ENCODE measurements at places on chromosomes 5 and 9.

GRCh38 chr5:91541696-91542095 is 158.6 kb upstream of the ARRDC3 start:
- no peak for DNase-seq

DNA sequence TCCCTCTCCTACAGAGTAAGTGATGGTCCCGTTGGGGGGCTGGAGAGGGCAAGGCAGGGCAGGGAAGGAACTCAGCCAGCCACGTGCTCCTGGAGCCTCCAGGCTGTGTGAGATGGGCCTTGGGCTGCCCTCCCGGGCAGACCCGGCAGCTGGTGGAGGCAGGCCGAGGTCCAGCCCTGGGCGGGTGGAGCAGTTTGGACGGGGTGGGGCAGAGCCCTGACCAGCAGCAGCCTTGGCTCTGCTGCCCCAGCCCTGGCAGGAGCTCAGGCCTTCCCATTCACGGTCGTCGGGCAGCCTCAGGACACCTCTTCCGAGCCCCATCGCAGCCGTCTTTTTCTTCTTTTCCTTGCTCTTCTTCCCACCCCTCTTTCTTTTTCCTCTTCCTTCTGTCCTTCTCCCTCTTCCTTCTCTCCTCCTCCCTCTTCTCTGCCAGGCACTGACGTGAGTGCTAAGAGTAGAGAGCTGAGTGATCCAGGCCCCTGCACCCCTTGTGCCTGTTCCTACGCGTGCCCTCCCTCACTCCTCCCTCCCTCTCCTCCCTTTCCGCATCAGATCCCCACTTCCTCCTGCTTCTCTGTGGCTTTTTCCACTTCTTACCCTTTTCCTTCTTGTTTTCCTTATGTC is 42.8 kb downstream of the AMBP start:
- DNase-seq, result no peak

DNA sequence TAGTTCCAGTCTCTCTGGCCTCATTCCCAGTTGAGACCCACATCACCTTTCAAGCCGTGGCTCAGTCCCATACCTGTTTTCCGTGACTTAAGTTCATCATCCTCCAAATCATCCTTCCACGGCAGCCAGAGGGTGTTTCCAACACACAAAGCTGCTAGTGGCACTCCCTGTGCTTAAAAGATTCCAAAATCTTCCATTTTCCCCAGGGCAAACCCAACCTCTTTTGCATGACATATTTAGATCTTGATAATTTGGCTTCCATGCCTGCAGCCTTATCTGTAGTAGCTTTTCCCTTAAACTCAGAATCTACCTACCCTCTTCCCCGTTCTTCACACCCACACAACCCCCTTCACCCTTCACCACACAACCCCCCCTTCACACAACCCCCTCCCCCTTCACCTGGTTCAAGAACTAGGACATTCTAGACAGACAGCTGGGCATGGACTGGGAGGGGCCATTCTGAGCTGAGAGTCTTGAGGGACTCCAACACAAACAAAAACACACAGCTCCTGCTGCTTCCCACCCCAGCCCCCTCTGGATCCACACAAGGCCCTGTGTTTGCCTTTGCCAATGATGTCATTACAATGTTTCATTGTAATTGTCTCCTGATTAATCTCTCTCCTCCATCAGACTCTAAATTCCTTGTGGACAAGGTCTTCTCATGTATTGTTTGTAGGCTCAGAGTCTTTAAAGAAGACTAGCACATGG is 268.2 kb downstream of the SH3GL2 start:
- no peak for DNase-seq

DNA sequence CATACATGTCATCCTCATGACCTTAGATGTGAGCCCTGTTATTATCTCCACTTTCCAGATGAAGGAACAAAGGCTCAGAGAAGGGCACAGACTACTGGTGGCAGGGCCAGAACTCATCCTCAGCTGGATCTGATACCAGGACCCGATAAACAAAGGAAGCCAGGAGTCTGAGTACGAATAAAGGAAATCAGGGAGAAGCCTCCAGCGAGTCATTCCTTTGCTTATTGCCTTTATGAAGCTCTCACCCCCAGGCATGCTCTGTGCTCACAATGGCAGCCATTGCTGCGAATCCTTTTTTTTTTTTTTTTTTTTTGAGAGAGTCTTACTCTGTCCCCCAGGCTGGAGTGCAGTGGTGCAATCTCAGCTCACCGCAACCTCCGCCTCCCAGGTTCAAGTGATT is 130.1 kb downstream of the GAPVD1 start:
- no peak for DNase-seq

DNA sequence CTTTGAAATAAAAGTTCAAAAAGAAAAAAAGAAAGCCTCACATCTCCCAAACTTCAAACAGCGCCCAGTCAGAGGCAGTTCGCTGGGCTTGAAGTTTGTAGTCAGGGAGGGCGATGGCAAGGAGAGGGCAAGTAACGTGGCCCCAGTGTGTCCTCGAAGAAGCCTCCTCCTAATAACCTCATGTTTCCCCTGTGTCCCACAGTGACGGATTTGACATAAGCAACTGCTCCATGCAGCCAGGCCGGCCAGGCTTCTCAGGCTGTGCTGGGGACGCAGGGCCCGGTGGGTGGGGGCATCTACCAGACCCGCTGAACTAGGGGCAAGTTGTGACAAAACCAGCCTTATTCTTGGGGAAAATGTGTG is 172.2 kb downstream of the ERCC6L2 start:
- DNase-seq, result no peak

DNA sequence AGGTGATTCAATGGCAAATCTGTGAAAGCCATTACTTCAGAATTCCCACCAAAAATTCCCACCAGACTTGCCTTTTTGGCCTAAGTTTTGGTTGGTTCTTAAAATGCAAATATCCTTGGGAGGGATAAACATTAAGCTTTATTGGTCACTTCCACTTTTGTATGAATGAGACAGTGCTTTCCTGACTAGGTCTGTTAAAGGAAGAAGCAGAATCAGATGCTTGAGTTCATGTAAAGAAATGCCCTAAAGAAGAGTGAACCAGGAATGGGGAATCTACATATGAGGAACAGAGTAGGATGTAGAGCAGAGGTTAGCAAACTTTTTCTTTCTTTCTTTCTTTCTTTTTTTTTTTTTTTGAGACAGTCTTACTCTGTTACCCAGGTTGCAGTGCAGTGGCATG is 129.3 kb downstream of the GCNT1 start:
- no peak for DNase-seq

DNA sequence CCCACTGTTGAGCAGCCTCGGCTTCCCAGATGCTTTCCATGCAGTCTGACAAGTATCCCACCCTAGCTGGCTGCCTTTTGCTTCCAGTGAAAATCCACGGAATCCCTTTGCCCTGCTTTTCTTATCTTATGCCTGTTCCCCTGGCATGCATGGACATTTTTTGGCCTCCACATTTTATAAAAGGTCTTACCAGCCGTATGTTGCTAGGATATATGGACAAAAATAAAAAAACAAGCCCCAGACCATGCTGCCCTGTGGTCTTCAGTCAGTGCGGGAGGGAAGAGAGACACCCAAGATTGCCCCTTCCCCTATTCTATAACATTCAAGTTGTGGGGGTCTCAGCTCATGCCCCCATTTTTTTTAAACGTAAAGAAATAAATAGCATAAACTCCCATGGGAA is 129.6 kb downstream of the COL23A1 start:
- no peak for DNase-seq

- no peak for DNase-seq
Measured at GRCh38 chr9:21331676-21332402, 3.4 kb downstream of the KLHL9 start.

- no peak for DNase-seq
Measured at GRCh38 chr9:92736563-92737215, 27.9 kb downstream of the BICD2 start.

DNA sequence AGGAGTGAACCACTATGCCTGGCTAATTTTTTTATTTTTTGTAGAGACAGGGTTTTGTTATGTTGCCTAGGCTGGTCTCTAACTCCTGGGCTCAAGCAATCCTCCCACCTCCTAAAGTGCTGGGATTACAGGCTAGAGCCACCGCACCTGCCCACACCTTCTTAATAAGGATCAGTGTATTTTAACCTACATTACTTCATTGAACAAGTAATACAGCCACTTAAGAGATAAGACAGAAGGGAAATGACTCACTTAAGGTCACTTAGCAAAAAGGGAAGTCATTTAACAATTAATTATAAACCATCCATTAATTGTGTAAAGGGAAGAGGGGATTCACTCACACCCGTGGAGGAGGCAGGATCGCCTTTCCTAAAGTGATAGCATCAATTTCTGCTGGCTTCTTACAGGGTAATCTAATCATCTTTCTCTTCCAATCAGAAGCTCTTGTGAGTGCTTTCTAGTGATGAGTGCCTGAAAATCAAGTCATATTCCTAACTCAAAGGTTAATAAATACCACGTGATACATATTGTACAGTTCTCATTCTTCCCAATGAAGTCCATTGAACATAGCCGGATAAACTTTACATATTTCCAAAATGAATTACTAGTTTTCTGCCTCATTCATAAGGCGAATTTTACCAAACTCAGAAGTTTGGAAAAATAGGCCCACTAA is 3.5 kb downstream of the FBXW11 start:
- no peak for DNase-seq

DNA sequence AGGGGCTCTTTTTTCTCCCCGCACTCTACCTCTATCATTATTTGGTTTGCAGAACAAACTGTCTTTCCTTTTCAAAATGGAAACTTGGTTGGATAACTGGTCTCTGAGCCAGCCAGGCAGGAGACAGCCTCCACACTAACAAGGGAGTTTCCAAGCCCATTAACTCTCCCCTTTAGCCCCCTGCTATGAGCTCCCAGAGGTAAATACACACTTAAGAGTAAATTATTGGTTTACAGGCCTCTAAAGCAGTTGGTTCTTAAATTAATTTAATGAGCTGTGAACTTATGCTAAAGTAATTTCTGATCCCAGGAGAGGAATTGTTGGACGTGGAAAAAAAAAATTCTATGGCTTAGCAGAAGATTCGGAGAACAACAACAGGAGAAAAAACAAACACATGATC is 30.3 kb downstream of the EPB41L4A start:
- no peak for DNase-seq

- DNase-seq, result no peak
Measured at GRCh38 chr9:136323371-136323789, 4.0 kb upstream of the GPSM1 start.
